ENCODE measurements at places on chromosomes 2 and 18.

- no peak for DNase-seq
Observed at GRCh38 chr2:125746321-125747164, 909.4 kb upstream of the GYPC start.

GRCh38 chr2:129381789-129382188 lies 597.7 kb upstream of the RAB6C start:
- no peak for DNase-seq

DNA sequence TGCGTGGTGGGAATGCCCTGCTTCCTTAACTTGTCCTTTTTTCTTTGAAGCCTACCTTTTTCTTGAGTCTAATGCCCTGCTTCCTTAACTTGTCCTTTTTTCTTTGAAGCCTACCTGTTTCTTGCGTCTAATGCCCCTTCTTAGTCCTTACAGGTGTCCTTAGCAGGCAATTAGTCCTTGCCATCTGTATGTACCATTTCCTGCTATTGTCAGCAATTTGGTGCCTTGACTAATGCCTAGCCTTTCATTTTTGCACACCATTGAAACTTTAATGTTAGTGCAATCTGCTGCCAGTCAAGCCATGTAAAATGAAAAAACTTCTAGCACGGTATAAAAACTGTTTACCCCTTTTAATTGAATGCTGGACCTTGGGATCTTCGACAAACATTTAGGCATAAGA lies 4.3 kb downstream of the KDM3A start:
- DNase-seq, result no peak

DNA sequence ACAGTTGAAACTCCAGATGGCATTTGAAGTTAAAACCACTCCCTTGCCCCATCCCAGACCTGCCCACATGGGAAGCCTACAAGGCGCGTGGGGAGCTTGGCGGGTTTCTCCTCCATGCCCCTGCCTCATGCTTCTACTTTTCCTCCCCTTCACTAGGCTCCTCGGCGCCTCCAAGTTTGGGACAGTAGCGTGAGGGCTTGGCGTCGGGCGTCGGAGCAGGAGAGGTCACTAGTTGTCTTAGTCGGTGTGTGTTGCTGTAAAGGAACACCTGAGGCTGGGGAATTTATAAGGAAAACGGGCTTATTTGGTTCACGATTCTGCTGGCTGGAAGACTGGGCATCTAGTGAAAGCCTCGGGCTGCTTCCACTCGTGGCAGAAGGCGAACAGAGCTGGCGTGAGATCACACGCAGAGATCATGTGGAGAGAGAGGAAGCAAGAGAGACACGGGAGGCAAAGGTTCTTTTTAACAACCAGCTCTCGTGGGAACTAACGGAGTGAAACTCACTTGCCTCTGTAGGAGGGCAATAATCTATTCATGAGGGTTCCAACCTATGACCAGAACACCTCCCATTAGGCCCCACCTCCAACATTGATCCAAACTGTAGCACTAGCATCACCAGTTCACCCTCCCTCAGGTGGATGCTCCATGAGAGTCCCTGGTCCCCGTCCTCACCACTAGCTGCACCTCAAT lies 25.3 kb downstream of the ITM2C start:
- no peak for DNase-seq

GRCh38 chr2:119306196-119306590 lies 60.4 kb downstream of the C2orf76 start:
- no peak for DNase-seq

GRCh38 chr2:171810422-171811244 lies 83.4 kb downstream of the SLC25A12 start:
- DNase-seq, result no peak

DNA sequence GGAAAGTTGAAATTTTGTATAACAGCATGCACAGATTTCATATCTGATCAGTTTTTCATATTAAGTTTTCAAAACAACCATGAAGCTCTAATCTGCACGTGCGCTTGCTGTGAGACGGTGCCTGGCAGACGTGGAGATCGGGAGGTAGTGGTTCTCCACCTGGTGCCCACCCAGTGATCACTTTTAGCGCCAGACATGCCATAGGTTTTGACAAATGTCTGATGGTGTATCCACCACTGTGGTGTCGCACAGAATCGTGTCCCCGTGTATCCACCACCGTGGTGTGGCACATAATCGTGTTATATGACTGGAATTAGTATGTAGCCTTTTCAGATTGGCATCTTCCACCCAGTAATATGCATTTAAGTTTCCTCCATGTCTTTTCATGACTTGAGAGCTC lies 40.9 kb upstream of the KCNG2 start:
- DNase-seq, result no peak

- no peak for DNase-seq
Observed at GRCh38 chr2:44940732-44941464, 604 bp upstream of the SIX3 start.

GRCh38 chr2:238084761-238085160 lies 15.4 kb upstream of the ESPNL start:
- DNase-seq, result no peak

DNA sequence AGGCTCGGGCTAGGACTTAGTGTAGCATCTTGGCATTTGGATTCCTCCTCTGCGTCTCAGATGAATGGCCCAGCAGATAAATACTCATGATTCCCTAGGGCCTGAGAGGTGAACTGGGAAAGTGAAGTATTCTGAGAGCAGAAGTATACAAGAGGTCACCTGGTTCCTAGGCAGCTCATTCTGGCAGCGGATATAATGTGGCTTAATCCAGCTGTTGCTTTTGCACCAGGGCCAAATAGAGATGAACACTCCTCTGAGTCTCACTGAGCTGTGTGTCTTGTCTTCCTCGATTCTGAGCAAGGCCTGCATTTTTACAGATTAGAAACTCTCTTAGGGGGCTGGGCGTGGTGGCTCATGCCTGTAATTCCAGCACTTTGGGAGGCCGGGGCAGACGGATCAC lies 196.1 kb downstream of the SLC4A3 start:
- DNase-seq, result no peak

GRCh38 chr2:7860693-7861092 lies 821.2 kb upstream of the ID2 start:
- no peak for DNase-seq

GRCh38 chr18:70228536-70228935 lies 23.0 kb upstream of the RTTN start:
- no peak for DNase-seq

All from ACHN (cell line).